Purkinje cell (primary cell): ENCODE measurements at places on chromosomes 2 and 18. TPM values are rescaled to one million over a fixed set of nuclear protein-coding genes. Genes with fewer than 3 reads are reported as not detected.

DNAH6 gene
- polyA plus RNA-seq, result 1.4 TPM in 1 of 2 replicates, not detected in the other

SLC9A2 gene
- polyA plus RNA-seq, result 0.06 and 0.15 TPM in 2 replicates

FHL2 gene
- polyA plus RNA-seq, result 25.2 TPM in 1 of 2 replicates, not detected in the other

CFLAR gene
- 4.5 and 4.9 TPM in 2 replicates for polyA plus RNA-seq

OR6B2 gene
- polyA plus RNA-seq, result not detected in 2 replicates

CYP27C1 gene
- not detected in 2 replicates for polyA plus RNA-seq
